Neural crest cell (in vitro differentiated cells): ENCODE measurements at places on chromosomes 11 and 22.

DNA sequence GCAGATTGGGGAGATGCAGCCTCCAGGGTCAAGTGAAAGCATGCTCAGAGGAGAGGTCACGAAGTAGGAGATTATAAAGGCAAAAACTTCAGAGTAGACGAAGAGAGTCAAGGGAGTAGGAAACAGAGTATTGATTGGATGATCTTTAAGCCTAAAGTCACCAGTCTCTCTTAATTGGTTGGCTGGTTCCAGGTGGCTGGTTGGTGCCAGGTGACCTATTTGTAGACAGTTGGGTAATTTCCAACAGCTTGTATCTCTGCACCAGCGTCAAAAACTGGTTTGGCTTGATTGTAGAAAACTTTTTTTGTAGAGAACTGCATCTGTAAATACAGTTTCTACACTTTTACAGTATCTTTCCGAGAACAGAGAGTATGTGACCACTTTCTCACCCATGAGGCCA lies 75.7 kb upstream of the CCDC90B start:
- no peaks in the 10 kb centered on the region for H3K27me3 ChIP-seq
- H3K4me1 ChIP-seq, result peaks cover 30% of the 10 kb centered on the region
- H3K36me3 ChIP-seq, result peaks cover 8% of the 10 kb centered on the region

- peaks cover 4% of the 10 kb centered on the region for H3K4me1 ChIP-seq
- no peak for DNase-seq
- H3K4me3 ChIP-seq, result no peak overlapping the region
- H3K36me3 ChIP-seq, result peaks cover 5% of the 10 kb centered on the region
- no peak overlapping the region for H3K27ac ChIP-seq
- no peaks in the 10 kb centered on the region for H3K27me3 ChIP-seq
Measured at GRCh38 chr22:42142771-42143461, 12.3 kb upstream of the CYP2D6 start.

DNA sequence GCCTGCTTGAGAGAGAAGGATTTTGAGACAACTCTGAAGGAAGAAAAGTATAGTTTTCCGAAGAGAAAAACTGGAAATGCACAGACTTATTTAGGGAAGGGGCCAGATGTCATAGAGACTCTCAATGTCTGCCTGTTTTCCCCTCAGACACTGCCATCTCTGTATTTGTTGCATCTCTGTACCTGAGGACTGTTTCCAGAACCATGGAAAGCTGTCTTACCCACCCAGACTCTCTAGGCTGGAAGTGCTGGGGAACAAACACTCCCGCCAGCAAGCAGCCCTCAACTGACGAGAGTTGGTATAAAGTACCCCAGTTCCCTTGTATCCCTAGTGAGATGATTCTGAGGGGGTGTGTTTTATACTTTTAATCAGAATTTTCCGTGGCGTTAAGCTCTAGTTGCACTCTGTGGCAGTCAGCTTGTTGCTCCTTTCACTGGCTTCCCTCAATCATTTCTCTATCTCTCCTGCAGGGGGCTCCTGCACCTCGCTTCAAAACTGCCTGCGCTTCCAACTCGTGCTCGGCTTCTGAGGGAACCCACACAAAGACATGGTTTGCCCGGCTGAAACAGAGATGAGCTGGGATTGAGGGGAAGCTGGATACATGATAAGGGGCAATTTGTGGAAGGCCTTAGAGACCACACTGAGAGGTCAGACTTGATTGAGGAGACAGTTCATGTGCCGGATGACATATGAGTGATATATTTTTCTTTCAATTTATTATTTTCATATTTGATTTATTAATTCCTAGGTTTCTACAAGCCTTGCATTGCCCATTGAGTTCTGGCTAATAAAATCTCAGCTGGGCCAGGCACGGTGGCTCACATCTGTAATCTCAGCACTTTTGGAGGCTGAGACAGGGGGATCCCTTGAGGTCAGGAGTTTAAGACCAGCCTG lies 36.9 kb upstream of the CLPB start:
- peaks cover 16% of the 10 kb centered on the region for H3K27me3 ChIP-seq
- no peak overlapping the region for H3K4me3 ChIP-seq
- H3K4me1 ChIP-seq, result peaks cover 6% of the 10 kb centered on the region
- DNase-seq, result peak; percentile 68

DNA sequence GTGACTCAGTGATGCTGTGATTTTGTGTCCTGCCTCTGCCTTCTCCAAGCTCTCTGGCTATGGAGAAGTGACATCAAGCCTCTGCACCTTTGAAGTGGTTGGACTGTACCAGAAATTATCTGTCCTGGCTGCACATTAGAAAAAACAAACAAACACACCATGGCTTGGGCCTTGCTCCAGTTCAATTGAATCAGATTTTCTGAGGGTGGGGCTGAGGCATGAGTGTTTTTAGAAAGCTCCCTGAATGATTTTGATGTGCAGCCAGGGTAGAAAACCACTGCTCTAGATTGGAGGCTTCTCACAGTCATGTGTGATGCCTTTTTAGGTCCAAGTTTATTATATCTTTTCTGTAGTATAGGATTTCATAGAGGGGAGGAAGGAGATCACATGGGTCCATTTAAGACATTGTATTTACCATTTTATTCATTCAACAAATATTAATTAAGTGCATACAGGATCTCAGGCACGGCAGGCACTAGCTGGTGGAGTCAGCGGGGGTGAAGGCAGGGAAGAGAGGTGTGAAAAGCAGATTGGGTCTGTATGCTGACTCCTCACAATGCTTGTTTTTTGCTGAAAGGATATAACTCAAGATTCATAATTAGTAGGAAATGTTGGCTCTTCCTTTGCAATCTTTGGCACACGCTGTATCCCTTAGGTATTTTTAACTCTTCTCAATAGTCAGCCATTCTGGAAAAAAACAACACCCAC lies 7.1 kb upstream of the VSTM5 start:
- DNase-seq, result no peak
- no peak overlapping the region for H3K4me3 ChIP-seq
- H3K27ac ChIP-seq, result no peak overlapping the region
- H3K36me3 ChIP-seq, result no peaks in the 10 kb centered on the region

DNA sequence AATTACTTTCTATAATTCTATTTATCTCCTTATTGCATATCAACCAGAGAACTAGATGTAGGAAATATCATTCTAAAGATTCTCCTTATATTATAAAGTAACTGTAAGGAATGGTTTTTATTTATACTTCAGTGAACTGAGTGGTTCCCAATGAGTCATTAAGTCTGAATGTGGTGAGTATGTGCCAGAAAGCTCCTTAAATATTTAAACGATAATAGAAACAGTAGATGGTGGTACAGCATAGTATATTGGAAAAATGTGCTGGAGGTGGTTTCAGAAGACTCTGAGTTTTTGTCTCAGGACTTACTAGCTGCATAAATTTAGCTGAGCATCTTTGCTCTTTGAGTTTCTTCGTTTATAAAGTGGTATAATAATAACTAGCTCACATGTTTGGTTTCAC lies 653.5 kb downstream of the FAM181B start:
- no peaks in the 10 kb centered on the region for H3K36me3 ChIP-seq
- DNase-seq, result no peak
- no peak overlapping the region for H3K4me3 ChIP-seq
- H3K4me1 ChIP-seq, result peaks cover 8% of the 10 kb centered on the region
- H3K27ac ChIP-seq, result no peak overlapping the region

GRCh38 chr22:46064966-46065666 lies 85.2 kb upstream of the PPARA start:
- H3K4me1 ChIP-seq, result no peaks in the 10 kb centered on the region
- DNase-seq, result no peak
- H3K27me3 ChIP-seq, result peaks cover 83% of the 10 kb centered on the region
- H3K27ac ChIP-seq, result no peak overlapping the region

DNA sequence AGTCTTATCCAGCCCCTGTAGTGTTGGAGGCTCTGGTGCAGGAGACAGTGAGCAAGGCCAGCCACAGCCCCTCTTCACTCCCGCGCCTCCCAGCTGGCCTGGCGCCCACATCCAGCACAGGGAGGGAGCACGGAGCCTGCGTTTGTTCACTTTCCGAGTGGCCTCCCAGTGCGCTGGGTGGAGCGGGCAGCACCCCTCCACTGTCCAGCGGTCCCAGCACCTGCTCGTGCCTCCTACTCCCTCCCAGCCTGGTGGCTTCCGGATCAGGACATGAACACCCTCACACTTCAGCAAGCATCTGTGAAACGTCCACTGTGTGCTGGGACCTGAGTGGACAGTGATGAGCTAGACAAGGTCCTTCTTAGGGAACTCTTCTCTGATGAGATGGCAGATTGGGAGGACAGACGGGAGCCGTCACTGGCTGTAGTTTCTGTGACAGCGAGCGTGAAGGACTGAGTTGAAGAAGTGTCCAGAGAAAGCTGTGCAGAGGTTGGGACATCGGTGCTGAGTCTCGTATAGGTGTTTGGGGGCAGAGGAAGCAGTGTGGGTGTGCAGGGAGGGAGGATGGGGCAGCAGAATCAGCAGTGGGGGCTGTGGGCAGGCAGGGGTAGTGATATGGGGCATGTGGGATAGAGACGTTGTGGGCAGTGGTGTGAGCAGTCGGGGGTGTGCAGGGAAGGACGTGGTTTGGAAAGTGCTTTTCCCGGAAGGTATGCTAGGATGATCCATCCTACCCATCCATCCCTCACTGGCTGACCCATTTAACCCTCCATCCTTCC lies 256.8 kb downstream of the TBC1D22A start:
- H3K4me1 ChIP-seq, result peaks cover 9% of the 10 kb centered on the region
- H3K27ac ChIP-seq, result peak overlapping the region; percentile 43
- peaks cover 17% of the 10 kb centered on the region for H3K36me3 ChIP-seq
- no peak for DNase-seq
